ENCODE measurements at places on chromosomes 12 and 14.

- DNase-seq, result no peak
Measured at GRCh38 chr12:108181095-108181454, 52.0 kb downstream of the WSCD2 start.

GRCh38 chr12:92654929-92655328, 47.9 kb upstream of the PLEKHG7 start:
- DNase-seq, result no peak

- no peak for DNase-seq
Measured at GRCh38 chr12:69837191-69837590, 12.2 kb downstream of the MYRFL start.

- DNase-seq, result no peak
Measured at GRCh38 chr12:62899568-62900390, 35.2 kb downstream of the PPM1H start.

DNA sequence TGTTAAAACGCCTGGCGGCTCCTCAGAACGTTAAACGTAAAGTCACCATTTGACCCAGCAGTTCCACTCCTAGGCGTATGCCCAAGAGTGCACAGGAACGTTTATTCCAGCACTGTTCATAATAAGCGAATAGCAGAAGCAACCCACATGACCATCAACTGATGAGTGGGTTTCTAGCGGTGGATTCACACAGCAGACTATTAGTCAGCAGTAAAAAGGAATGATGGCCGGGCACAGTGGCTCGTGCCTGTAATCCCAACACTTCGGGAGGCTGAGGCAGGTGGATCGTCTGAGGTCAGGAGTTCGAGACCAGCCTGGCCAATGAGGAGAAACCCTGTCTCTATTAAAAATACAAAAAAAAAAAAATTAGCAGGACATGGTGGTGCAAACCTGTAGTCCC, 22.4 kb upstream of the FBRSL1 start:
- DNase-seq, result no peak

GRCh38 chr12:33440477-33440876, 858 bp upstream of the SYT10 start:
- no peak for DNase-seq

GRCh38 chr12:71948390-71948789, 9.7 kb downstream of the TPH2 start:
- peak; percentile 86 for DNase-seq

DNA sequence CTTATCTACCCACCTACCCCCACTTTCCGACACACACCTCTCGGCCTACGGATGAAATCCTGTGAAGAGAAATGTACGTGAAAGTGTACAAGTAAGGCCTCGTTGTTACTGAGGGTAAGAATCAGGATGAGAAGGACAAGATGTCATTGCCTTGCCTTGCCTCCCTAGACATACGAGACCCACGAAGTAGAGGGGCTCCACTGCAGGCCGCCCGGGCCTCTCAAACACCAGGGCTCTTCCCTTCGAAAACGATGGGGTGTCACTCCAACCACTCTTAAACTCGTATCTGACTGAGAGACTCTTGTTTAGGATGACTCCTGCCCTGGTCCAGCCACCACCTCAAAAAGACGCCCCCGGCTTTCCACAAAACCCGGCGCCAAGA, 498 bp downstream of the RACGAP1 start:
- no peak for DNase-seq

DNA sequence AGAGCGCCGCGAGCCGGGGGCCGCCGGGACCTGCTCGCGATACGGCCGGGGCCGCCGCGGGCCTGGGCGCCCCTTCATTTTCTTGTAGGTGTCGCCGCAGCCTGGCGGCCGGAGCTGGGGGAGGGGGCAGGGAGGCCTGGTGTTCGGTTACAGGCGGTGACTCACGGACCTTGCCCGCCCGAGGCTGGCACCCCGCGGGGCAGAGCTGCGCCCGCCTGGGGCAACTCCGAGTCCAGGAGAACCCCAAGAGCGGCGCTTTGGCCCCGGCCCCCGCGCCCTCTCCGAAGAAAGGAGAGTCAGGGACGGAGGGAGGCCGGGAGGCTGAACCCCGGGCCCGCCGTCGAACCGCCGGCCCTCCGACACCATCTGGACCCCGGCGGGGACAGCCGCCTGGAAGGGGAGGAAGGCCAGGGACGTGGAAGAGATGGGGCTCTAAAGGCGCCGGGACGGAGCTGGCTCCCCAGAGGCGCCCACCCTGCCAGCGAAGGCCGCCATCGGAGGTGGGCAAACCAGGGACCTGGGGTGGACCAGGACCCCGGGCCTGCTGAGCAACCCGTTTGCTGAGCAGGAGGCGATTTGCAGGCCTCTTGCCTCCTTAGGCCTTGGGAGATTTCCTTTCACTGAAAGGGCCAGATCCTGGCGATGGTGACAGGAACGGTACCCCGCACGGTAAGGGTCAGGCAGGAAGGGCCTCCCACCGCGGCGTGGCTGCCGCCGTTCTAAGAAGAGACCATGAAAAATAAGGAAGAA, 843 bp upstream of the NUAK1 start:
- DNase-seq, result peak; percentile 92

DNA sequence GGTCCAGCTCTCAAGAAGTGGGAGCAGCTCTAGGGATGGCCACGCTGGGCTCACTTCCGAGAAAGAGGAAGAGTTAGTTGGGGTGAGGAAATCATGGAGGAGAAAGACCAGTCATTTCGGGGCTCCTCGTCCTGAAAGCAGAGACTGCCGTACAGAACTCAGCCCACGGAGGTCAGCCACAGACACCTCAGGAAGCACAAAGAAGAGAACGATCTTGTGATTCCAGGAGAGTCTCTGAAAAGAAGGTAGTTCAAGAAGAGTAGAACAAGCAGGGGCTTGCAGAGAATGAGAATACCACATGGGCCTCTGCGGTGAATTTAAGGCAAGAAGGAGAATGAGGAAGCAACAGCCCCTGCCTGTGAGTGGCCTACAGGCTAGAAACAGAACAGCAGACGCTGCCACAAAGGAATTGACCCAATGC, 311.9 kb downstream of the CACNA1C start:
- DNase-seq, result peak; percentile 65
